ENCODE measurements at places on chromosomes 4 and X.

- DNase-seq: no peak
Measured at GRCh38 chr4:44447563-44448504, 775 bp downstream of the KCTD8 start.

GRCh38 chrX:64394874-64395567 lies at the start of gene MTMR8:
Gene MTMR8 (minus strand): TSS chrX:64395452. CDS start chrX:64395363, 89 bp downstream.
- peak; percentile 66 for DNase-seq

DNA sequence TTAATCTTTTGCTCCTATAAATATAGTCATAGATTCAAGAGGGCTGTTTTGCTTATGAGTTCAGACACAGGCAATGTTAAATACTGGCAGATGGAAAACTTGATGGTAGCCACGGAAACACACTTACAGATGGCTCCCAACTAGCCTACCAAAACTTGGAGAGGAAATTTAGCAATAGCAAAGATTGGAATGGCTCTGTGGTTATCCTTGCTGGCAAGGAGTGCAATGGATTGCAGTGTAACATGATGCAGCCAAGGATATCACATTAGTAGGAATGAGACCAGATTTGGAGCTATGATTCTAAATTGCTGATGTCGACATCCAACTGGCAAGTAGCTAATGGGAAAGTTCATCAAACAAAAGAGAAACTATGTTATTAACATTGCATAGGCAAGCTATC lies 791.0 kb upstream of the DIAPH2 start:
- no peak for DNase-seq

DNA sequence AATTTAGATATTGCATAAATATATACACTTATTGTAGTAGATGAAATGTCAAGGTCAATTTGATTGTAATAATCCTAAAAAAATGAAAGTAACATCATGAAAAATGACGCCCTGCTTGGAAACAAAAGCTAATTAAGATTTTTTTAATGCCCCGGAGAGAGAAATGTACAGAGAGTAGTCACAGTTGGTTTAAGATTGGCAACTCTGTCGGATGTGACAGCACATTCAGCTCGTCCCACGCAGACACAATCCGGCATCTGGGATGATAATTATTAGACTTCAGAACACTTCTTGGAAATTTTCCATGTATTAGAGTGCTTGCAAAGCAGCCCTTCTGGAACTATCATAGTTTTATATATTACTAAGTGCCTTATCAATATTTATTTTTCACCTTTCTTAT lies 478.0 kb downstream of the PDHA2 start:
- no peak for DNase-seq

GRCh38 chr4:156975686-156976085 lies 4.1 kb upstream of the PDGFC start:
- DNase-seq: no peak

DNA sequence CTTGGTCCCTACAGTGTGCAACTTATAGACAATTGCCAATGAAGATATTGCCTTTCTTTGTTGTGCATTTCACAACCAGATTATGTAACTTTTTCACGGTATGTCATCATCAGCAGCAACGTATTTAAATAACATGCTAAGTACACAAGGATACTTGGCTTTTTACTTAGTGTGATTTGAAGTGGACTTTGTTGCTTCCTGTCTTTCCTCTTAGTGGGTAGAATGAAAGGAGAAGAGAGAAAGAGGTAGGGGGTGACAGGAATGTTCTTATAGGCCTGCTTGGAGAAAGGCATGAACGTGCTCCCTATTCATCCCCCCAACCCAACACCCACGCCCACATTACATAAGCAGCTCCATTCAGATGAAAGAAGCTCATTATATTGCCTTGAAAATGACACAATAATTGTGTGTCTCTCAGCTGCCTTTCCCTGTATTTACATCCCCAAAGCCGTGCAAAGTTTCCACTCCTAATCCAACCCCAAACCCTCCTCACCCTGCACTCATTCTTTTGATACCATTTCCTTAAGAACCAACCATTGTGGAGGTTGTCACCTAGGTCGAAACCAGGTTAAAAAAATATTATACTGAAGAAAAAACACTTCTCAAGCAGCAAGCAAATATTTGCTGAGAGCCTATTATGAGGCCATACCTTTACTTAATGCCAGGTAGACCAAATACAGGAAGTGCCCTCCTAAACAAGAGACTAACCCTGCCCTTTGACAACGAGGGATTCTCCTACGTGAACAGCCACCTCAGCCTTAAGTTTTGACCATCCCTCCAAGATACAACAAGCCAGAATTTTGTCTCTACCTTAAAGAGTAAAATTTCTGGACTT lies 25.2 kb upstream of the GK start:
- no peak for DNase-seq

DNA sequence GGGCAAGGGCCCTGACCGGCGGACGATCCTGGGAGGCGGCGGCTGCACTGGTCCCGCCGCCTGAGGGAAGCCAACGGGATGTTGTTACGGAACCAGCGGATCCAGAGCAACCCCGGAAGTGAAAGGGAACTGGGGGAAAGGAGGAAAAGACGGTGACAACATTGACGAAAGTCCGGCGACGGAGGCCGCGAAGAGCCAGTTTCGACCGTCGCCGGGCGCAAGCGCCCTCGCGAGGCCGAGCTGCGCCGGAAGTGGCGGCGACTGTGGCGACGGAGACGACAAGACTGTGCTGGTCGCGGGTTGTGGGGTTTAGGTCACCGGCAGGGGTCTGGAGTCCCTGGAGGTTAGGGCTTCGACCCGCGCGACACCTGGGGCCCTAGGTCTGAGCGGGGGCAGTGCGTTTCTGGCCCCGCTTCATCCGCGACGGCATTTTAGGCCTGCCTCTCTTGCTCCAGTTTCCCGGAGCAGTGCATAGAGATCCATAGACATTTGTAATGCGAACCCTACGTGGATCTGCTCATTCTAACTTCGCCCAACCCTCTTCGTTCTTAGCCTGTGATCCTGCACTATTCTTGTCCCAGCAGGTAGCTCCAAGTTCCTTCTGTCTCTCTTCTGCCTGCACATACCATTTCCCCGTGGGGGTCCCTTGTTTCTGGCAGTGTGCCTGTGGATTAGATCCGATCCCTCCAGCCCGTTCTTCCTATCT lies at the start of gene BOD1L1:
Gene BOD1L1 (minus strand): TSS at position 120 of the 706 bp plus-strand sequence. CDS start 138 bp downstream, outside the sequence.
- peak; percentile 68 for DNase-seq

GRCh38 chr4:1660948-1661677 lies 23.0 kb downstream of the FAM53A start:
- DNase-seq: no peak

GRCh38 chrX:38985375-38985774 lies 184.1 kb downstream of the MID1IP1 start:
- DNase-seq: no peak

DNA sequence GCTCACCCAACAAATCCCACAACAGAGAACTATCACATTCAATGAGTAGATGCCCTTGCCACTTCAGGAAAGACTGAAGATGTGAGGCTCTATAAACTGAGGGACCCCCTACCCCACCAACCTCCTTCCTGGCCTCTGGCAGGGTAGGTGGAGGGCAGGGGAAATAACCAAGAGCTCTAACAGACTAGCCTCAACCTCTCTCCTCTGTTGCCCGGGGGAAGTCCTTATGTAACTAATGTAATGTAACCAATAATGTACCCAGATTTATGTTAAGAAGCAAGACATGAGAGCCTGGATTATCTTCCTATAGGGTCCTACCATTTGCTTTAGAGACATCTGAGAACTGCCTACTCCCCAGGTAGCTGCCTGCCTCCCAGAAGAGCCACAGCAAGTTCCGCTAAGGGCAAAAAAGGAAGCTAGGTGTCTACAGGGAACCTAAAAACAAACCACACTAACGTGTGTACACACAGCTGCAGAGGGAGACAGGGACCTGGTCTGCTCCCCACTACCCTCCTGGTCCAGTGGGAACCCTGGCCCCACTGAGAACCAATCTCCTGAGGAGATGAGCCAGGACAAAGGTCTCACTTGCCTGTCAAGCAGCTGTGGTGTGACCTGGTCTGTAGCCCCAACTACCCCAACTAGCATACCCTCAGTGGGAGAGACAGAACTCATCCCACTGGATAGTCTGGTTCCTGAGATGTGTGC lies 17.7 kb downstream of the OTUD5 start:
- DNase-seq: no peak

DNA sequence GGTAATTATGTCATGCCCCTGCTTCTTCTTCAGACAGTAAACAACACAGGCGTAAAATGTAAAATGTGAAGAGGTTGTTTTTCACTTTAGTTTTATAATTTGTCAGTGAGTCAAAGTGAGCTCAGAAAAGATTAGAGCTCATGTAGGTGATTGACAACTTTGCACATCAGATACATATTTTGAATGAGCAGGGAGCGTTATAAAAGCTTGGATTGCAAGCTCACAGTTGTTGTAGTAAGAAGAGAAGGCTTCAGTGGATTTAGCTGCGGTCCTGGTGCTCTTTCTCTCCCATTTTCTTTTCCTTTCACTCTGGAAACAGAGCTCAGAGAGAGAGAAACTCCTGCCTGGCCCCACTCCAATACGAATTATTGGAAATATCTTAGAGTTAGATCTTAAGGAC lies 26.4 kb downstream of the MTMR1 start:
- DNase-seq: no peak

GRCh38 chr4:40800064-40800463 lies 50.3 kb downstream of the NSUN7 start:
- DNase-seq: no peak

DNA sequence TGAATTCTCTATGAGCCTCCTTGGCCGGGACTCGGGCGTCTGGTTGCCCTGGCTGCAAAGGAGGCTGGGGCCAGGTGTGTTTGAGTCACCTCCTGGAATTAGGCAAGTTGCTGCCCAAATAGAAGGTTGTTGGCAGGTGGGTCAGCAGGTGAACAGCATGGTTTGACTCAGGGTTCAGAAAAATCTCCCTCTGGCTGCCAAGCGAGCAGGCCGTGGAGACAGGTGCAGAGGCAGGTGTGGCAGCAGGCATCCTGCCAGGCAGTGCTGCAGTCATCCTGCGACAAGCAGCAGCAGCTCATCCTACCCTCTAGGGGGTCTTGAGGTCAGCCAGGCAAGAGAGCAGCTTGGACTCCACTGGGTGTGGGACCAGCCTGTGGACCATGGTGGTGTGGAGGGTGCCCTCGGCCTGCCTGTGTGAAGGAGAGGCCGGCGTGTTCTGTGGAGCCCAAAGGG lies 8.2 kb downstream of the MSANTD1 start:
- no peak for DNase-seq

GRCh38 chr4:154626793-154627484 lies 14.5 kb upstream of the FGG start:
- peak; percentile 8 for DNase-seq

- DNase-seq: no peak
Measured at GRCh38 chr4:12897954-12898353, 586.2 kb downstream of the RAB28 start.

GRCh38 chrX:105315248-105315647 lies 94.8 kb upstream of the TEX13A start:
- DNase-seq: no peak

GRCh38 chr4:47390428-47391125 lies 72.9 kb downstream of the COMMD8 start:
- DNase-seq: no peak

GRCh38 chrX:30679369-30679768 lies 26.1 kb downstream of the GK start:
- DNase-seq: no peak

DNA sequence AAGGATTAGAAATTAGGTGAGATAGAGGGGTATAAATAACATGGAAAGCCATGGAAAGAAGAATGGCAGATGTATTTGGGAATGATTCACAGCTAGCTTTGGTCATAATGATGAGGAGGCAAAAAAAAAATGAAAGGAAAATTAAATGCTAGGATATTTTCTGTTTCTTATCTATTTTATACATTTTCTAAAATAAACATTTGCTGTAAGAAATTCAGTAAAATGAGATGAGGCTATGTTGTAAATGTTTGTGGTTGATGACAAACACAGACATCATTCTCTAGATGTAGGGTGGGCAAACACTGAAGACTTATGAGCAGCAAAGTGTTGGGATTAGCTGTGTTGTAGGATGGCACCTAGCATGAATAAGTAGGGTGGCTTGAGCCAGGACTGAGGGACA lies 407.1 kb downstream of the IL15 start:
- no peak for DNase-seq

DNA sequence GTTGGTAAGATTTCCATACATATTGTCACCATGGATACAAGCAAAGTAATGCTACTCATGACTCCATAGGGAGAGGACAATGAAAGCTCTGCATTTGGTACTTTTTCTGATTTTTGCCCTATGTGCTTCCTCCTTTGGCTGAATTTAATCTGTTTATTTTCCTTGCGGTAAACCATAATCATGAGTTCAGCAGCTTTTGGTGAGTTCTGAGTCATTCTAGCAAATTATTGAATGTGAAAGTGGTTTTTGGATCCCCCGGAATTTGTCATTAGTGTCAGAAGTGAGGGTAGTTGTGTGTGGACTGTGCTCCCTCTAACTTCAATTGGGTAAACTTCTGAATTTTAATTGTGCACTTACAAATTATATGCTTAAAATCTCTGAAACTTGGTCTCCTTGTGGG lies 170.3 kb downstream of the MOSPD2 start:
- DNase-seq: no peak

GRCh38 chr4:56637791-56638190 lies 43.3 kb downstream of the HOPX start:
- DNase-seq: no peak

GRCh38 chrX:104712515-104712914 lies 146.5 kb downstream of the IL1RAPL2 start:
- DNase-seq: no peak

DNA sequence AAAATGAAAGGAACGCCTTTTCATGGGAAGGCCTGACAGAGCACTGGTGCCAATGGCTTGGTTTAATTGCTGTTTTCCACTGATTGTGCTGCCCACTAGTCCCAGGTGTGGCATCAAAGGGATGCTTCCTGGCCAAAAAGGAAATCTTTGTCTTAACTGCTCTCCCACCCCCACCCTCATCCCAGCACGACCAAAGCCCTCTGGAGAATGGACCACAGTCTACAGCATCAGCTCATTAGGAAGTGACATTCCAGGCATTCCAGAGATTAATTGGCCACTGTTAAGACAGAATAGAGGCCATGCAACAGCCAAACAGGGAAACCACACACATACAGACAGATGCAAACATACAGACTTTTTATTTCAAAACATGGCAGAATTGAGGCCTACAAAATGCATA lies 143.2 kb downstream of the LHFPL1 start:
- DNase-seq: no peak

DNA sequence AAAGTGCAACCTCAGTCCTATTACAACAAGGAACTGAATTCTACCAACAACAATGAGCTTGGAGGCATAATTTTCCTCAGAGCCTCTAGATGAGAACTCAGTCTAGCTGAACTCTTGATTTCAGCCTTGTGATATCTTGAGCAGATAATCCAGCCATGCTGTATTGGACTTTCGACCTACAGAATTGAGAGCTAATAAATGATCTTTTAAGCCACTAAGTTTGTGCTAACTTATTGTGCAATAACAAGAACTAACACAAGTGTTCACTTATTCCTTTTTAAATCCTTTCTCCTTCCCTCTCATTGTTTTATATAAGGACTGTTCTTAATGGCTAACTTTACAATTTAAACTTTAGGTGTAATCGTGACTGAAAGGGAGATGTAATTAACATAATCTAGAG lies 140.7 kb downstream of the MAGEB17 start:
- DNase-seq: no peak

DNA sequence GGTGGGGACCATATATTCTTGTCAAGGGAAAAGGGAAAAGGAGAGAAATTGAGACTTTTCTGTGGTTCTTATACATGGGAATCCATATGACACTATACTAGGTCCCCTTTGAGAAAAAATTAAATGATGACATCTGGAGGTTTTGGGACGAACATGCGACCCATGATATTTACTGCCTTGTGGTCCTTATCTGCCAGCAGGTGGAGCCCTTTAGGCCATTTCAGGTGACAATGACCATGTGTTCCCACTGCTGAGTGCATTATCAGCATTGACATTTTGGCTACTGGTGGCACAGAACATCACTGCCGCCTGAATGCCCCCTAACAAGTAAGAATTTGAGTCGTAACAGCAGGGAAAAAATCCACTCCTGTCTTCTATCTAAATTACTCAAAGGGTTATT lies 843.4 kb downstream of the FSTL5 start:
- no peak for DNase-seq
